Forelimb muscle (tissue), 1 donor: ENCODE measurements at places on chromosomes 13 and 19.

- DNase-seq, result no peak
Measured at GRCh38 chr13:84187626-84188025, 305.4 kb upstream of the SLITRK1 start.

DNA sequence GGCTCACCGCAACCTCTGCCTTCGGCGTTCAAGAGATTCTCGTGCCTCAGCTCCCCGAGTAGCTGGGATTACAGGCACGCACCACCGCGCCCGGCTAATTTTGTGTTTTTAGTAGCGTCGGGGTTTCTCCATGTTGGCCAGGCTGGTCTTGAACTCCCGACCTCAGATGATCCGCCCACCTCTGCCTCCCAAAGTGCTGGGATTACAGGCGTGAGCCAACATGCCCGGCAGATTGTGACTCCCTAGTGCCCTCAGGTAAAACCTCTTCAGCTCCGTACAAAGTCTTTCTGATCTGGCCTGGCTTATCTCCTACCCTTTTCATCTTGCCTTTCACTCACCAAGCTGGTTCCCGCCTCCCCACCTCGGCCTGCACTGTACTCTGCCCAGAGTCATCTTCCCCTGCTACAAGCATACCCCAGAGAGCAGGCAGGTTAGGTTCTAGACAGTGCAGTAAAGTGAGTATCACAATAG is 15.0 kb downstream of the BICRA start:
- DNase-seq, result no peak

- no peak for DNase-seq
Measured at GRCh38 chr13:32911506-32911905, 104.7 kb upstream of the KL start.

- no peak for DNase-seq
Measured at GRCh38 chr13:92259523-92259922, 861.1 kb downstream of the GPC5 start.

DNA sequence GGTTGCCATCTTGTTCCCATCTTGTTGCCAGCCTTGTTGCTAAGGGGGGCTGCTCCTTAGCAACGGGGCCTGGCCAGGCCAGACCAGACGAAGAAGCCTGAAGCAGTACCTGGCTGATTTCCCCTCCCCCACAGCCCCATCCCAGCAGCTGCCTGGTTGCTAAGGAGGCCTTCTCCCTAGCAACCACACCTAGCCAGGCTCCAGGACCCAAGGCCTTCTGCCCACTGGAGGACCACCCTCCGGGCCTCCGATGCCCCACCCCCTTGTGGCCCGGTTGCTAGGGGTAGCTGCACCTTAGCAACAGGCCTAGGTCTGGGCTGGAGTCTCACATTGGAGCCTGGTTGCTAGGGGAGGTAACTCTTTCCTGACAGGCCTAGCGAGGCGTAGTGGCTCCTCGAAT is 3.9 kb downstream of the PRRG2 start:
- no peak for DNase-seq

DNA sequence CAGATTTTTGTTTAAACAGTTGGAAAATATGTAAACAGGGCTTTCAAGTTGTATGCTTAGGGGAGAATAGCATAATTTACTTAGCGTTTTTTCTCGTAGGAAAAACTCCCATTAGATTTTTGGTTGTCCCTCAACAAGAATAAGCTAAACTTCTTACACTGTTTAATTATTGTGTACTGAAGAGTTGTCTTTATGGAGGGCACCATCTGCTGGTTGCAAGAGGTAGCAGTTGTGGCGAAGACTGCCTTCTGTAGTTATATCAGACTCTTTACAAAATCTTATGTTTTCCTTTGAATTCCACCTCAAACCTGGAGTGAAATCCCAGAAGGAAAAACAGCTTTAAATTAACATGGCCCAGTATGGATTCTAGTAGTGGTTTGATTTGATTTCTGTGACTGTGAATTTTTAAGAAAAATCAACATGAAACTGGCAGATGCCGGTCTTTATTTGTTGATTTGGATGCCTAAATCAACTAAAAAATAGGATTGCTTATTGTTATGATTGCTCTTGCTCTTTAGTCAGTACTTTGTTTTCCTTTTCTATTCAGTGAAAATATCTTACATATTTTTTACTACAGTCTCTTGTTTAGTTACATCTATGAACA is 53.4 kb downstream of the PDS5B start:
- peak; percentile 19 for DNase-seq

DNA sequence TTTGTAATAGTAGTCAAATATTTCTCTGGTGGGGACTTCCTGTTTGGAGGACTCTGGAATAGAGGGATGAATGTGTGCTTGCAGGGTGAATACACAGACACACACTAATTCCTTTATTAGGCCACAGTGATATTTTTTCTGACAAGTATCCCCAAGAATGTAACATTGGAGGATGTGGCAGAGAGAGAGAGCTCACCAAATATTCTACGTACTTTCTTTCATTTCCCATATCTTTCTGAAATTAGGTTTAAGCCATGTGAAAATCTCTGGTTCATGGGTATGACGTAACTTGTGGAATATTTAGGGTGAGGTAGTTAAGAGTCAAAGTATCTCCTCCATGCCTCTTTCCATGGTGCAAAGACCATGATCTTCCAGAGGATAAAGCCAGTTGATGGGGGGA is 463.4 kb downstream of the DIAPH3 start:
- no peak for DNase-seq

DNA sequence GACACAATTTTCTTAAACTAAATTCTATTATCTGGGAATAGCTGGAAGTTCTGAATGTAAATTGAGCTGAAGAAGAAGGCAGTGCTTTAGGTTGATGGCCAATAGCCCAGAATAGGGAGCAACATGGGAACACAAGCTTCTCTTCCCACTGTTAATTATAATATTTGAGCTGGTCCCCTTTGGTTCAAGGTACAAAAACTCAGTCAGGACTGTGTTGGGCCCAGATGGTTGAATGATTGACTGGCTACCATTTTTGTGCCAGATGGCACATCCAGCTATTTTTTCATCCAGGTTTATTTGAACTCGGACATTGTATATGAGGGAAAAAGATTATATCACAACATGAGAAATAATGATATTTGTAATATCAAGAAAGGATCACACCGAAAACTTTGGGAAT is 458.9 kb downstream of the SLITRK1 start:
- DNase-seq, result peak; percentile 44

DNA sequence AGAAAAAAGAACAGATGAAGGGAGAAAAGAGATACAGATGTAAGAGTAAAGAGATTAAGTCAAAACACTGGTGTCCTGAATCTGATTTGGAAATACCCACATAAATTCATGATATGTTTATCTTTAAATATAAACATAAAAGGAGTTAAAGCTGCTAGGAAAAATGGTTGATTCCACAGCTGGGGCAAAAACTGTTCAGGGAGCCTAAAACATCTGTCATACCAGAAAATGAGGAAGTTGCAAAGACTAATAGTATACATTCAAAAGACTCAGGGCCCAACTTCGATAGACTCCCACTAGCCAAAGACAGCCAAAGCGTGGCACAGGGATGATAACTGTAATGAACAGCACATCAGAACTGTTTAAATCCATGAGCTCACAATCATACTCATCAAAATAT is 62.0 kb downstream of the ABCC4 start:
- DNase-seq, result no peak

DNA sequence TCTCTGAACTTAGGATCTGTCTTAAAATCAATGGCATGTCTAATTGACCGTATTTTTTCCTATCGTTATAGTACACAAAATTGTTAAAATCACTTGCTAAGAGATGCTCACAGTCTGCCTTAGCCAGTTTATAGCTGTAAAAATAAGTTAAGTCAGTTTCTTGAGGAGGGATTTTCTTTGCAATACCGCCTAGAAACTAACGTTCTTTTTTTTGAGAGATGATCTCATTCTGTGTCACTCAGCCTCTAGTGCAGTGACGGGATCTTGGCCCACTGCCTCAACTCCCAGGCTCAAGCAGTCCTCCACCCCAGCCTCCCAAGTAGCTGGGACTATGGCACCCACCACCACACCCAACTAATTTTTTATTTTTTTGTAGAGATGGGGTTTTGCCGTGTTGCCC is 4.4 kb downstream of the CKAP2 start:
- DNase-seq, result no peak

DNA sequence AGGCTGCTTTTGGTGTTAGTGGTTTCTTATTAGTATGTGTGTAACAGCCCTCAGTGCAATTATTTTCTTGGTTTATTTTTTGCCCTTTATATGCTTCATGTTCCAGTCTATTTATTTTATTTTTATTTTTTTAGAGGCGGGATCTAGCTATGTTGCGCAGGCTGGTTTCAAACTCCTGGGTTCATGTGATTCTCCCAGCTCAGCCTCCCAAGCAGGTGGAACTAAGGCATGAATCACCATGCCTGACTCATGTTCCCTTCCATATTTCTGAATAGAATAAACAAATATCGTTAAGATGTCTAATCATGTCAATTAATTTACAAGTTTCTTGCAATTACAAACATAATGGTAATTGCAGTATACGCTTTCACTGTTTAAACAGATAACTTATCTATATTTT is 11.7 kb downstream of the SKA3 start:
- no peak for DNase-seq

- DNase-seq, result no peak
Measured at GRCh38 chr13:43156916-43157315, 133.5 kb downstream of the DNAJC15 start.

DNA sequence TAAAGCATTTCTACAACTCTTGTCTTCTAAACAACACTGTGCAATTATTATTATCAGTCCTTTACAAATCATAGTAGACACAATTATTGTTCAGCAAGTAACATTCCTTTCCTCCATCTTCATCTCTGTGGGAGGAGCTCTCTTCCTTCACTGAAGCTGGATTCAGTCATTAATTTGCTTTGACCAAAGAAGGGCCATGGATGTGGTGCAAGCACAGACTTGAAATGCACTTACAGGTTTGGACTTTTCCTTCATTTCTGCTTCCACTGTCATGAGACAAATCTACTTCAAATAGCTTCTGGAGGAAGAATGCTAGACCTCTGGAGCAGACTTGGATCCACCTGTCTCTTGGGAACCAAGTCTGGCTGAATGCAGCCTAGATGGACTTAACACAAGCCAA is 336.6 kb upstream of the SLITRK6 start:
- DNase-seq, result no peak

GRCh38 chr13:113539822-113540221 is 44.7 kb upstream of the TFDP1 start:
- DNase-seq, result no peak

- no peak for DNase-seq
Measured at GRCh38 chr13:32164622-32165268, 133.2 kb downstream of the FRY start.

GRCh38 chr19:50432221-50433028 is at the start of gene MYBPC2:
Gene MYBPC2 (plus strand): TSS chr19:50432892. CDS start chr19:50432954, 62 bp downstream.
- DNase-seq, result no peak

GRCh38 chr13:33548069-33548468 is 262.5 kb upstream of the STARD13 start:
- no peak for DNase-seq

- DNase-seq, result no peak
Measured at GRCh38 chr19:49879243-49879963, 1.9 kb downstream of the TBC1D17 start.

DNA sequence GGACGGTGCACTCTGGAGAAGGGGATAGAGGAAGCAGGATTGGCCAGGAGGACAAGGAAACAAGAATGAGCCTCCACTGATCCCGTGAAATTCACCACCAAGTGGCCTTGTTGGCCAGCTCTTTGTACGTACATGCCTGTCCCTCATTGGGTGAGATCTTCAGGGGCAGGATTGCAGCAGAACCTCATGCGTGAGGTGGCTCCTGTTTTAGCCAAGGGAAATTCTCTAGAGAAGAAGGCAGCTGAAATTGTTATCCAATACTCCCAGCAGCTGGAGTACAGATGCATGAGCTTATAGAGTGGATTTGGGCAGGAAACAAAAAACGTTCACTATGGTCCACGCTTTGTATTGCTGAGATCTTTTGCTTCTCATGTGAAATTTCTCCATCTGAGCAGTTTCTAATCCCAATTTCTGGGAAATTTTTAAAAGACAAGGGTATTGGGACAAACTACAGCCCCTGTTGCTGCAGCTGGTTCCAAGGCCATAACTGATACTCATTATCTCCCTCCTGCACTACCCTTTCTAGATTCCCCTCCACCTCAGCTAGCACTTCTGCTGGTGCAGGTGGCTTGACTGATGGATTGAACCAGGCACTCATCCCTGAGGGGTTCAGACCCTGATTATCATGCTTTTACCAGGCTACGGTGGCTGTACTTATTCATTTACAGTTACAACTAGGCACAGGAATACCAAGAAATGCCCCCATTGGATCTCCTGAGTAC is 3.9 kb upstream of the RNF6 start:
- peak; percentile 19 for DNase-seq

DNA sequence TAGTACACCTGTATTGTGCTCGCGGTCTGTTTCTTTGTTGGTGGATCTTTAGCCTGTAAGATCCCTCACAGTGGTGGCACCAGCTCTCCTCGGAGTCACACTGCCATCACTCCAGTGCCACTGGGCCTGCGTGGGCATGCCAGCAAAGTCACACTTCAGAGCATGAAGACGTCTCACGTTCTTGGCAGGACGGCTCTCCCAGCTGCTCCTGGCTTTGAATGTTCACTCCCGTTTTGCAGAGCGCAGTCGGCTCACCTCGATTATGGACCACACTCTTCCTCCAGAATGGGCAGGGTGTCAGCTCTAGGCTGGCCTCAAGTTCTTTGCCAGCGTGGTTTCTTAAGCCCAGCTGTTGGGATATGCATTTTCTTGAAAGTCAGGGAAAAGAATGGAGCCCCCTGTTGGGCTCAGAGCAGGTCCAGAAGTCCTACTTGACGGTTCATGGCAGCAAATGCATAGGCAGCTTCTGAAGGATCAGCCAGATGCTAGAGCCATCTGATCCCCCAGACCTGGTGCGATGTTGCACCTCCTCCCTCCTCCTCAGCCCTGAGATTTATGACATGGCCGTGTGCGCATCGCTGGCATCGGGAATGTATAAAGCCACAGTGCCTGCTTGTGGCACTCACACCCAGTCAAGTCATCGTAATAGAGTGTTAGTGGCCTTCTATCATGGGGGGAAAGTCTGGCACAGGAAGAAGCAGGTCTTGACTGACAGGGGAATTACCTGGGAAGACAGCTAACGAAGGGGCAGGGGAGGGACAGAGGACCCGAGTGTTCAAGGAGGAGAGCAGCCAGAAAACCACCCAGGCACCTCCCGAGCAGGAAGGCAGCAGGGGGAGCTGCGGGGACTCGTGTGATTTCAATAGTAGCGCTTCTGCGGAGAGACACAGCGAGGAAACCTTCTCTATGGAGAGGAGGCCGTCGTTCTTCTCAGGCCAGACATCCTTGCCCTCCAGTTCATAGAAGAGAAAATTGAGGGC is 40.2 kb upstream of the NPAS1 start:
- no peak for DNase-seq
